ENCODE measurements at places on chromosomes 3 and 15.
A peak's percentile ranks its signal among the peaks of the same experiment; 100 is the strongest.

- DNase-seq, result no peak
Measured at GRCh38 chr3:87088993-87089841, 98.3 kb upstream of the VGLL3 start.

DNA sequence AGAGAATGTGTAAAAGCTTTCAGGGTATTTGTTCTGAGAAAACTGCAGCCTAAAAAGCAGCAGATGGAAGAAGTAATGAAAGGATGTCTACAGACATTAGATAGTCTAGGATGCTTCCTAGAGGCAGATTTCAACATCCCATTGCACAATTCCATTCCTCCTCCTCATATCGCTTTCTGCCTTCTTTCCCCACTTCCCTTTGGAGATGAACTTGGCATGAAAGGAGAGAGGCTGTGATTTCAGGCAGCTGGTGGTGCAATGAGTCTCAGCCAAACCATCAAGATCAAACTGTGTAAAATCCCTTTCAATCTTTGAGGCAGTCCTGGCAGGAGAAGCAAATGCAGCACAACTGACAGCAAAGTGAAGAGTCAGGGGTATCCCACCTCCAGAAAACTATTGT lies 438.7 kb upstream of the KCNMB2 start:
- no peak for DNase-seq

GRCh38 chr3:60631509-60631908 lies 619.7 kb downstream of the FHIT start:
- DNase-seq, result no peak

DNA sequence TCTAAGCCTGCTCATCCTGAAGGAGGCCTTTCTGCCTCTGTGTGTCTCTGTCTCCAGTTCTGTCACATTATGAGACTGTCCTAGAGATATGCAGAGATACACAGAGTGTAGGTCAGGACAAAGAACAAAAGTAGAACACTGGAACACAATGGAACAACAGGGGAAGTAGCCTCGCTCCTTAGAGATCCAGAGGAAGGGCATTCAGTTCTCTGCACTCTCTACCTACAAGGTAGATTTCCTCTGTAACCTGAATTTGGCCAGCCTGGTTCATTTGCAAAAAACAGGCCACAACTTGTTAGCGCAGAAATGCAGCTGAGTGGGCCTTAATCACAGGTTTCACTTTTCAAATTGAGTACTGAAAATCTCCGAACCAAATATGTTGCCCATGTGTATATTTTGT lies 19.4 kb downstream of the NEK10 start:
- DNase-seq, result no peak

DNA sequence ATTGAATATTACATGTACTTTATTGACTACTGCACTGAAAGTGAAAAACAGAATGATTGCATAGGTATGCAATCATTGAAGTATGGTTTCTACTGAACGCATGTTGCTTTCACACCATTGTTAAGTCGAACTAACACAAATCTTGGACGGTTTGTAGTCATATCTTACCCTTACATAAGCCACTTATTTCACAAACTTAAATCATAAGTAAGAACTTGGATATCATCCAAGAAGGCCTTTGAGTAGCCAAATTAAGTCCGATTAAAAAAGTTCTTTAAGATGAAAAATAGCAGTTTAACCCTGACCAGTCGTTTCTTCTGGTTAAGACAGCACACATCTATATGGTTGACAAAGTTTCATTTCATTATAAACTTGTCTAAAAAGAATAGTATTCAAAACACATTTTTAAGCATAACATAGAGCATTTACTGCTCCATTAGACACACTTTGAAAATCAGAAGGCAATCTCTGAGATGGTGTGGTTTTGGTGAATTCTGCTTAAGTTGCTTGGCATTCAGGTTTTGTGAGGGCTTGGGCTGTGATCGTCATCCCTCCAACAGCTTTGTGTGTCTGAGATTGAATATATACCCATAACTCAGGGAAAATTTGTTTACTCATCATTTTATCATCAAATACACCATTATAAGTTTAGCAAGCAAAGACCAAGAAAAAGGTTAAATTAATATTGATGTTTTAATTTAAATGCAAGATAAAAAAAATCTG lies 92.2 kb downstream of the NFKBIZ start:
- no peak for DNase-seq

DNA sequence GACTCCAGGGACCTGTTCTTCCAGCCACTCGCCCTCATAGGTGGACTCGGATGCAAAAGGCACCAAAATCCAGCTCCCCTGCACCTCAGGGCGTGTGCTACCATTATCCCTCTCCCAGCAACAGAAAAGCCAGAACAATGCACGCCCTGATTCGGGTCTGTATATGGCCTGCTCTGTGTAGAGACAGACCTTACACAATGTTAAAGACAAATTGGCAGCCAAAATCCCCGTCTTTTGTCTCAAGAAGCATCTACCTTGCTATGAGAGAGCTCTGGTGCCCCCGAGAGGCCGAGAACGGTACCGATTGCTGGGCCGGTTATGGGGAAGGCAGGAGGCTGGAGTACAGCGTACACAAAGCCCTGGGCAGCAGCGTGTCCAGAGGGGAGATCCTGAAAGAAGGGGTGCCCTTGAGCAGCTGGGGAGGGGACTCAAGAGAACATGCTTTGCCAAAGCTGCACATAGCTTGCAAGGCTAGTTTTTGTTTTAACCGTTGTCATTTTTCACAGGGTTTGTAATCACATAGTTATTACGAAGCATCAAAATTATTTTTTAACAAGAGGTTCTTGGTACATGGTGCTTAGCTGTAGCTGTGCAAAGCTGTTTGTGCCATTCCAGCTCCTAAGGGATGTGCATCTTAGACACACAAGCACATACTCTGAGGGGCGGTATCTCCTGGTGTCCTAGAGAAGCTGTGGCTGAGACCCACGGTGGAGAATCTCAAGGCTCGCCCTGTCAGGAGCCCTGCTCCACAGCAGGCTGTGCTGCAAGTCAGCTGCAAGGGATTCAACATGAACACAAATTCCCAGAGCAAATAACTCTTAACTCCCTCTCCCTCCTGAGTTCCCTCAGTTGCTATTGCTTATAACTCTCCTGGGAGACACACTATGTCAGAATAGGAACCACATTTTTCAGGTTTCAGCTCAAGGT lies 461.5 kb upstream of the PPP2R3A start:
- peak; percentile 70 for DNase-seq

- no peak for DNase-seq
Measured at GRCh38 chr3:58299839-58300516, 6.1 kb upstream of the RPP14 start.

Measured in SHP77 (cell line).